ENCODE measurements at places on chromosomes 6 and 20.
A peak's percentile ranks its signal among the peaks of the same experiment; 100 is the strongest.

DNA sequence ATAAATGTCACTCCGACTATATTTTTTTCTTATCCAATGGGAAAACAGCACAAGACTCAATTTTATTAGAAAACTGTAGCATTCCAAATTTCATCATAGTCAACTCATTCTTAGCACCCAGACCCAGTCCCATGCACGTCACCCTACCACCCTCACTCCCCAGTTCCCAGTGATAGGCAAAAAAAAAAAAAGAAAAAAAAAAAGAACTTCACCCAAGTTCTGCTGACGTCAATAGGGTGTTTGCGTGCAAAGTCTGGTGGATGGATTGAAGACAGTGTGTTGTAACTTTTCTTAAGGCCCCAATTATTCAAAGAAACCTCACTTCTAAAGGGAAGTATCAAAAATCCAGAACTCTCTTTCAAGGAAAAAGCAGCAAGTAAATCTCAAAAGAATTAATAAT lies 213.9 kb upstream of the PRDM1 start:
- DNase-seq: no peak

DNA sequence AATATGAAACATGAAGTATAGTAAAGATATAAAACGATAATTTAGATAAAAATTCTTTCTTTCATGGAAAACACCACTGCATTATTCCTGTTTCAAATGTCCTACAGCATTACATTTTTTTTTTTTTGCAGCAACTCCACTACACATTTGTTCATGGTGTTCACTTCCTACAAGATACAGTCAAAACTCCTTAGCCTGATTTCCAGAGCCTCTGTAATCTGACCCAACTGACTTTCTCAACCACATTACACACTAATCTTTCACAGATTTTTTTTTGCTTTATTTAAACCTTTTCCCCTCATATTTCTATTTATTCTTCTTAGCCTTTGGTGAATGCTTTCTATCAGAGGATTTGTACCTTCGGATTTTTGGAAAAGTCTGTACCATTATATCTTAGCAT lies 176.5 kb upstream of the PDE7B start:
- DNase-seq: no peak

DNA sequence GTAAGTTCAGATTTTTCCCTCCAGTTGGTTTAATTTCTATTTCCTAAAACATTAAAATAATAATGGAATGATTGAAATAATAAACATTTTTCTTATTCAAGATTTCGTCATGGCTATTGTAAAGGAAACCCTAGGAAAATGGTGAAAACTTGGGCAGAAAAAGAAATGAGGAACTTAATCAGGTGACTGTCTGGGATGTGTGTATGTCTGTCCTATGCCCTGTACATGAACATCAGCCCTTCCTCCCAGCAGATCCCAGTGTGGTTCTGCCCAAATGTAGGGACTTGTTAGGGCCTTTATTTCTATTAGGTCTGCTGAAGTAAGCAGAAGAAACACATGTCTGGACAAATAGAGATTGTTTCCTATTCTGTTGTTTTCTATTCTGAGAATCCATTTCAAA lies 13.1 kb downstream of the RIOK1 start:
- no peak for DNase-seq

DNA sequence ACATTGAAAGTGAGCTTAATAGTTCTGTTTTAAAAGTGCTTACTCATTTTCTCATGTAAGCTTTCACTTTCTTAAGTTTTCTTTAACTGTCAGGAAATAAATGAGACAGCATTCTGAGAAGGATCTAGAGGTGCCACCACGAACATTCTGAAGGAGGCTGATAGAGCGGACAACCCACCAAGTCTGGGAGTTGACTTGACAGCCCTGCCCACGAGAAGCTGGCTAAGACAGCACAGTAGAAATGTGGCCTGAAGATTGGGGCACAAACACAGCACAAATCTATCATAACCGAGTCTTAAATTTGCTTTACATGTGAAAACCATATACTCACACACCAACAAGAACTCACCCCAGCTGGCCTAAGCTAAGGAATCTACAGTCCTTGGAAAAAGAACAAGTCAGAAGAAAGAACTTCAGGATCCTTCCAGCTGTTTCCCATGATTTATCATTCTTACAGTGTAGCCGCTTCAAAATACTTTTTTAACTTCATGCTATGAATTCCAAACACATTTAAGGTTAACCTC lies 144.2 kb upstream of the TNFAIP3 start:
- no peak for DNase-seq

GRCh38 chr6:2503816-2504494 lies 246.8 kb downstream of the MYLK4 start:
- no peak for DNase-seq

DNA sequence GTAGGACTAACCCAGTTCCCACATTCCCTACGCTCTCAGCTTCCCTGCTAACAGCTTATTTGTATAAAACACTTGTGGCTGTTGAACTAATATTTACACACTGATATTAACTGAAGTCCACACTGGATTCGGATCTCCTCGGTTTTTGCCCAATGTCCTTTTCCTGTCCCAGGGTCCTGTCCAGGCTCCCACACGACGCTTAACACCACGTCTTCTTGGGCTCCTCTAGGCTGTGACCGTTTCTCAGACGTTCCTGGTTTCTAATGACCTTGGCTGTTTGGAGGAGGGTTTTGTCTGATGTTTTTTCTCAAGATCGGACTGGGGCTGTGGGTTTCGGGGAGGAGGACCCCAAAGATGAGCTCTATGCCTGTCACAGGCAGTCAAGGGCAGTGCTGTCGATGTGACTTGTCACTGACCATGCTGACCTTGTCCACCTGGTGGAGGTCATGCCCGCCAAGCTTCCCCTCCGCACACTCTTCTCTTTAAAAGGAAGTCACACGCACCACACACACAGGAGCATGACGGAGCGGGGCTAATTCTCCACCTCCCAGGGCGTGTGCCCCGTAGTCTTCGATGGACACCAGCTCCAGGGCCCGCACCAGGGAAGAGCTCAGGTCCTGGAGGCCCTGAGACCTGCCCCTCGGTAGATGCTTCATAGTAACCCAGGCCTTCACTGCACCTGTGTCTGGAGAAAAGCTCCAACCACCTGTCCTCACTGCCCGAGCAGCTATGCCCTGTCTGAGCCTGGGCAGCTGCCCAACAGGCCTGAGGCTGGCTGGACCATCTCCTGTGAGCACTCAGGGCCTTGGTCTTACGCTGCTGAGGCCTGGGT lies 72.0 kb downstream of the TTLL2 start:
- no peak for DNase-seq

GRCh38 chr6:5763407-5763806 lies 243.3 kb downstream of the NRN1 start:
- DNase-seq: no peak

- no peak for DNase-seq
Measured at GRCh38 chr6:21995318-21995717, 301.5 kb downstream of the PRL start.

- DNase-seq: no peak
Measured at GRCh38 chr20:62711703-62712101, 3.1 kb downstream of the NTSR1 start.

GRCh38 chr20:34334654-34335407 lies 28.2 kb upstream of the ITCH start:
- DNase-seq: no peak

- DNase-seq: peak; percentile 27
Measured at GRCh38 chr6:122798099-122798641, 9.1 kb downstream of the SMPDL3A start.

- no peak for DNase-seq
Measured at GRCh38 chr6:44627091-44627882, 239.8 kb downstream of the CDC5L start.

- no peak for DNase-seq
Measured at GRCh38 chr6:50608421-50608820, 104.9 kb upstream of the TFAP2D start.

- peak; percentile 6 for DNase-seq
Measured at GRCh38 chr20:12207875-12208274, 290.2 kb downstream of the BTBD3 start.

- no peak for DNase-seq
Measured at GRCh38 chr6:6362056-6362840, 41.8 kb upstream of the F13A1 start.

DNA sequence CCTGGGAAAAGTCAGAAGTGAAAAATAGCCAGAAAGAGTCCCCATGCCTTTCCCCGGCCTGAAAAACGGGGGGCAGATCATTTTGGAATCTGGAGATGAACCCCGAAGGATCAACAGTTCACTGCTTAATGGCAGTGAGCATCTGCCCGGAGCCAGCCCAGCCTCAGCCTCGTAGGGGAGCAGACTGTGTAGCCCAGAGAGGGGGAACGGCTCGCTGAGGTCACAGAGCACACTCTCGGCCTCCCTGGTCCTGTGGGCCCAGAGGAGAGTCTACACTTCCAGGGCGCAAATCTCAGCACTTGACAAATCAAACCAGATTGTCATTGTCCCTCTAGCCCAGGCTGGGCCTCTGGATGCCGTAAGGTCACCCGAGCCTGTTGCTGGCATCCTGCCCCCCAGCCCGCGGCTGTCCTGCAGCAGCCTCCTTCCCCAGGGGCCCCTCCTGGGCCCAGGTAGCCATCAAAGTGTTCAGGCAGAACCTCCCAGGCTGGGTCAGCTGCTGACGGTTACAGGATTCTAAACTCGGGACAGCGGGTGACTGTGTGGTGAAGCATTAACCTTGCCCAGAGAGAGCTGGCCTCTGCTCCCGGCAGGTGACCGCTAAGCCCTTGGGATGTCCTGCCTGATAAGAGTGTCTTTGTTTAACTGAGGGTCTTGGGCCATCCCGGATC lies 56.1 kb downstream of the GNAS-AS1 start:
- no peak for DNase-seq

DNA sequence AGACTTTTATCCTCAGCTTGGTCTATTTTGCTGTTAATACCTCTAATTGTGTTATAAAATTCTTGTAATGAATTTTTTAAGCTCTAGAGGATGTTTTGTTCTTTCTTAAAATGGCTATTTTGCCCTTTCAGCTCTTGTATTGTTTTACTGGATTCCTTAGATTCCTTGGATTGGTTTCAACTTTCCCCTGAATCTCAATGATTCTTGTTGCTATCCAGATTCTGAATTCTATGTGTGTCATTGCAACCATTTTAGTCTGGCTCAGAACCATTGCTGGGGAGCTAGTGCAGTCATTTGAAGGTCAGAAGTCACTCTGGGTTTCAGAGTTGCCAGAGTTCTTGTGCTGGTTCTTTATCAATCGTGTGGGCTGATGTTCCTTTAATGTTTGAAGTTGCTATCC lies 37.1 kb downstream of the OTOR start:
- no peak for DNase-seq

- DNase-seq: no peak
Measured at GRCh38 chr6:128597004-128597403, 76.6 kb upstream of the PTPRK start.

GRCh38 chr6:101203664-101204063 lies 189.8 kb upstream of the GRIK2 start:
- no peak for DNase-seq

GRCh38 chr20:37236462-37236861 lies 25.2 kb downstream of the GHRH start:
- no peak for DNase-seq

GRCh38 chr6:166567107-166567506 lies 19.4 kb downstream of the RAMACL start:
- DNase-seq: no peak

DNA sequence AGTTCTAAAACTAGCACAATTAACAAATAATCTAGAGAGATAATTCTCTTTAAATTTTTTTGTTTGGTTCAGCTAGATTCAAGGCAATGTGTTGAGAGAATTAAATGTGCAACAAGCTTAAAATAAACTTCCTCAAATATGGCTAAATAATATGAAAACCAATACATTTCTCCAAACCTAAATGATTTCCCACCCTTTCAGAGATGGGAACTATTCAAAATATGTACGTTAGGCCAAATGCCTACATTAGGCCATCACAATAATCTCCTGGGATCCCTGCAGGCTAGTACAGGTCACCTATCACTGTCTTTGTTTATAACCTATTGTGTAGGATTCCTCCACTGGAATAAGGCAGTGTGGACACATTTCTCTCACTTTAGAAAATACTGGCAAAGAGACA lies 1.7 kb downstream of the FAXC start:
- no peak for DNase-seq

DNA sequence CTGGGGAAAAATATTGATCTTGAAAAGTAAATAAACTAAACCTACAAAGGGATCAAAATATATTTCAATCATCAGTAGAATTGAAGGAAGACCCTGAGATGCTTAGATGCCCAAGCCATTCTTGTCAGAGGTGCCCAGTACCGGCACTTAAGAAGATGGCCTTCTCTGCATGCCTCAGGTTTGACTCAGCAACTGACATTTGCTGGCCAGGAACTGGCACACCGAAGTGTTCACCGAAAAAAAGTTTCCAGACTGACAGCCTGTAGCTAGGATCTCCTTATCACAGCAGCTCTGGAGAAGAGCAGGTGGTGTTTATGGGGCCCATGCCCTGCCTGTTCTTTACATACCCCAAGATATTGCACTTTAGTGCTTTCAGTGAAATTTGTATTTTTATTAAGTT lies 203.2 kb downstream of the MOXD1 start:
- no peak for DNase-seq

GRCh38 chr20:63979557-63980316 lies at the start of gene SAMD10:
SAMD10 (minus strand) TSS chr20:63979642; CDS start chr20:63979467, 175 bp downstream.
- DNase-seq: peak; percentile 90
